ENCODE measurements at places on chromosomes 3 and 15.

GRCh38 chr3:184011230-184011876 lies 6.3 kb downstream of the ABCC5 start:
- no peak for DNase-seq

DNA sequence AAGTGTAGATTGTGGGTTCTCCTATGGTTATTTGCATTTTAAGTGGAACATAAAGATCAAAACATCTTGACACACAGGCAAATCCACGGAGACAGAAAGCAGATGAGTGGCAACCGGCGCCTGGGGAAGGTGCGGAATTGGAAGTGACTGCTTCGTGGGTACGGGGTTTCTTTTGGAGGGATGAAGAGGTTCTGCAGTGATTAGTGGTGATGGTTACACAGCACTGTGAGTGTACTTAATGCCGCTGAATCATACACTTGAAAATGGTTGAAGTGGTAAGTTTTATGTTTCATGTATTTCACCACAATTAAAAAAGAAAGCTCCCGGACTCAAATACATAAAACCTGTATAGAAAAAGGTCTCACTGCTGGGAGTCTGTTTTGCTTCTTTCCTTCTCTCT lies 18.5 kb upstream of the VPS33B start:
- no peak for DNase-seq

DNA sequence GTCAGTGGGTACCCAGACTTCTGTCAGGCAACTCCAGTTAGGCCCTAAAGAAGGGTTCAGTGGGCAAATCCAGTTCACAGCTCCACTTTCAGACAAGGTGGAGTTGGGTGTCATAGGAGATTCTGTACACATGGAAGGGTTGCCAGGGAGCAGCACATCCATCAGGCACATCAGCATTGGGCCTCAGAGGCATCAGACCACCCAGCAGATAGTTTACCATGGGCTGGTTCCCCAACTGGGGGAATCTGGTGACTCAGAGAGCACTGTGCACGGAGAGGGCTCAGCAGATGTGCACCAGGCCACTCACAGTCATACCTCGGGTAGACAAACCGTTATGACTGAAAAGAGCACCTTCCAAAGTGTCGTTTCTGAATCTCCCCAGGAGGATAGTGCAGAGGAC lies 27.2 kb downstream of the SYNM start:
- DNase-seq, result no peak

GRCh38 chr15:35092846-35093245 lies 7.8 kb upstream of the NANOGP8 start:
- DNase-seq, result no peak

GRCh38 chr15:96356494-96357455 lies 26.3 kb downstream of the NR2F2 start:
- peak; percentile 44 for DNase-seq

Data from activated CD8-positive, alpha-beta memory T cell treated with anti-CD3 and anti-CD28 coated beads for 1 hour (primary cell).